Smooth muscle cell of the brain vasculature (primary cell): ENCODE measurements at places on chromosomes 12 and 14.

DNA sequence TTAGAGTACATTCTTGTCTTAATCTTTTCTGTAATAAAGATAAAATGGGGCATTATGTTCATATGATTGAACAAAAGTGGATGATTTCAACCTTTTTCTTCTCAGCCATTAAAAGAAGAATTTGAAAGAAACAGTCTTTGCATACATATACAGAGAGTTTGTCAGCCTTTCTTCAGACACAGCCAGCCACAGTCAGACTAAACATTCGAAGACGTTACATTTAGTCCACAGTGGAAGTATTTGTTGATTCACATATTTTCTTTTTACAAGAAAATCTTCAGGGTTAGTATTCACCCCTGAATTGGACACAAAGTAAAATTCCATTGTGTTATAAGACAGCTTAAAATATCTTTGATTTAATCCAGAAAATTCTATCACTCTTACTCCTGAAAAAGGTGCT is 36.2 kb downstream of the ETV6 start:
- DNase-seq = peak; percentile 3

DNA sequence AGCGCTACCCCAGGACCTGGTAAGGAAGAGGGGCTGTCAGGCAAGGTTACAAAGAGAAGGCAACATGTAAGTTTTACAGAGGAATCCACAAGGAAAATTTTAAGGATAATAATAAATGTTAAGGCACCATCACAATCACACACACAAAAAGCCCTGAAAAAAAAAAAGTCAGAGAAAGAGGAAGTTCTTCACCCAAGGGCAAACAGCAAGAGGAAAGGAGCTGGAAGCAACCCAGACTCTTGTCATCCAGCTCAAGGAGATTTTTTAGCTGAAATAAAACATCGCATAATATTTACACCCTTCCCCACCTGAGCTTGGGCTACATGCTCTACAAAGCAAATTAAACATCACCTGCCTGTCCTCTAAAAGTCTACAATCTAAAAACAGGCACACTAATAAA is 9.5 kb downstream of the SPTB start:
- no peak for DNase-seq

- no peak for DNase-seq
Observed at GRCh38 chr14:71062581-71063303, 155.5 kb downstream of the PCNX1 start.

DNA sequence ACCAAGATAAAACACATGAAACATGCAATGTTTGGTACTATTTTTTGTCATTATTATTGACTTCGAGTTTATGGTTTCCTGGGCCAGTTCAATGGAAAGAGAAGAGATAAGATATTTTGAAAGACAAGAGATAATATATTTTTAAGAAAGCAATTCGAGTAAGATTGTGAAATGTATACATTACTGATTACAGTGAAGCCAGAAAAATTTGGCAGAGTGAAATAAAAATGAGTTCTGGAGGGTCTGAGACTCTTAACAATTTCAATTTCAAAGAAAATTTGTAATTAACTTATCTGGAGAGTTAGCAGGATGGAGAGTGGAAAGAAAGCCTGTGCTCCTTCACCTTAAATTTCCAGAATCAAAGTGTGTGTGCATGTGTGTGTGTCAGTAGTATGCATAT is 17.3 kb downstream of the CCER1 start:
- no peak for DNase-seq

DNA sequence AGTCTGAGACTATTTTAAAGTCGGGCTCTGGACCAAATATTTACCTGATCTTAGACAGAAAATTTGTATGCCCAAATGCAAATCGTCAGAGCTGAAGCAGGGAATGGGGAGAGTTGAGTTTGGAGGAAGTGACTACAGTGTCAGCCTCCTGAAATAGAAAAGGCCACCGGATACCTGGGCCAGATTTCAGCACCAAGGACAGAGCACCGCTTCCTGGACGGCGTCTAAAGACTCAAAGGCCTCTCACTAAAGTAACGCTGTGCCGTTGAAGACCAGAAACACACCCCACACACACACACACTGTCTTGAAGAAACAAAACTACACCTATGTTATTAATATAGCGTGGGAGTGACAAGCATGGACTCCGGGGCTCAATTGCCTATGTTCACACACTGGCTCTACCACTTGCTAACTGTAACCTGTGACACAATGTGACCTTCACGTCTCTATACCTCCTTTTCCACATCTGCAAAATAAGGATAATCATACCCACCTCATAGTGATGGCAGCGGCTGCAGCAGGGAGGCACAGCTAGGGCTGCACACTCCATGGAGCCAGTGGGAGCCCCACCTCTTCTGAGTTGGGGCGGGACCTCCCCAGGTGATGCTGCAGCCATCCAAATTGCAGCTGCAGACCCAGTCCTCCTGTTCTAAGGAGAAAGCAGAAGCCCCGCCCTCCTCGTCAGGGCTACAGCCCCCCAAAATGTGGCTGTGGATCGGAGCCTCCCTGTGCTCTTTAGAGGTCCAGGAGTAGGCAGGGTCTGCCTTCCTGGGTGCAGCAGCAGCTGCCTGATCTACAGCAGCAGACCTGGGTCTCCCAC is 35.6 kb downstream of the KRT76 start:
- DNase-seq = peak; percentile 17

DNA sequence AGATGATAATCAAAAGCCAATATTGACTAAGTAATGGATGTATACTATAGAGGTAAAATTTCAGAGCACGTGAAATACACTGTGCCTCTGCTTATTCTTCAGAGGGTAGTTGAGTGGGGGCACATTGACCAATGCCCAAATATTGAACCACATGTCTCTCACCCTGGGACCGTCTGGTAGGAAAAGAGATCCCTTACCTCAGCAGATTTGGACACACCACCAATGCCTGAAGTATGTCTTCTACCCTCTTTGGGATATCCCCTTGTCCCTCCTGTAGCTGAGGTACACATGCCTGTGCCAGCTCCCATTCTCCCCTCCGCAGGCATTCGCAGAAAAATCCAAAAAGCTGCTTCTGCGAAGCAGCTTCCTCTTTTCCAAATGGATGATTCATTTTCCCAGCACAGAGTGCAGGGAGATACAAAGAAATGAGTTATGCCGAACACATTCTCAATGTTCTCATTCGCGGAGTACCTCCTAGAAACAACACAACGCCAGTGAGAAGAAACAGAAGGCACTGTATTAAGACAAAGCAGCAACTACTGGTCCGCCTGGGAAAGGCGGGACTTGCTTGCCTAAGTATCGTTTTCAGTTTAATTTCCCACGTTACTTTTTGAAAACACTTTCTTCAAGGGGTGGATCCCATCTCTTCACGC is 691 bp downstream of the ZFYVE26 start:
- DNase-seq = no peak

GRCh38 chr12:19299765-19300164 is 139.5 kb upstream of the AEBP2 start:
- no peak for DNase-seq

- no peak for DNase-seq
Observed at GRCh38 chr12:228846-229200, 14.9 kb upstream of the SLC6A12 start.

DNA sequence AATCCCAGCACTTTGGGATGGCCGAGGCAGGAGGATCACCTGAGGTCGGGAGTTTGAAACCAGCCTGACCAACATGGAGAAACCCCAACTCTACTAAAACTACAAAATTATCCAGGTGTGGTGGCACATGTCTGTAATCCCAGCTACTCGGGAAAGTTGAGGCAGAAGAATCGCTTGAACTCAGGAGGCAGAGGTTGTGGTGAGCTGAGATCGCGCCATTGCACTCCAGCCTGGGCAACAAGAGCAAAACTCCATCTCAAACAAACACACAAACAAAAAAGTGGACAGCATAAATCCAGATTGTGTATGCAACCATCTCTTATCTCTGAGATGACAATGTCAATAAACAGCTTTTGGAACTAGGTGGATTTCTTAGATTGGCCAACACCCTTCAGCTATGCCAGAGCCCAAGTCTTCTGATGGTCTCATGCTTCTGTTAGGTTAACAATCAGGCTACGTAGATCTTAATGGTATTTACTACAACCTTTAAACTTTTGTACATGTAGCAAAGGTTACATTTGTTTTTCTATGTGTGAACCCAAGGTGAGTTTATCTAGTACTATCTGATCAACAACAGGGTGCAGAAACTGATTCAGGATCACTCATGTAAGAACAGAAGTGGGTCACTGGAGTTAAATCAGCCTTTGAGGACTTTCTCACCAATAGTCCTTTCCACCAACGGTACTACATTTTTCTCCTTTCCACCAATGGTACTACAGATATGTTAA is 73.7 kb downstream of the DUSP16 start:
- DNase-seq = no peak

DNA sequence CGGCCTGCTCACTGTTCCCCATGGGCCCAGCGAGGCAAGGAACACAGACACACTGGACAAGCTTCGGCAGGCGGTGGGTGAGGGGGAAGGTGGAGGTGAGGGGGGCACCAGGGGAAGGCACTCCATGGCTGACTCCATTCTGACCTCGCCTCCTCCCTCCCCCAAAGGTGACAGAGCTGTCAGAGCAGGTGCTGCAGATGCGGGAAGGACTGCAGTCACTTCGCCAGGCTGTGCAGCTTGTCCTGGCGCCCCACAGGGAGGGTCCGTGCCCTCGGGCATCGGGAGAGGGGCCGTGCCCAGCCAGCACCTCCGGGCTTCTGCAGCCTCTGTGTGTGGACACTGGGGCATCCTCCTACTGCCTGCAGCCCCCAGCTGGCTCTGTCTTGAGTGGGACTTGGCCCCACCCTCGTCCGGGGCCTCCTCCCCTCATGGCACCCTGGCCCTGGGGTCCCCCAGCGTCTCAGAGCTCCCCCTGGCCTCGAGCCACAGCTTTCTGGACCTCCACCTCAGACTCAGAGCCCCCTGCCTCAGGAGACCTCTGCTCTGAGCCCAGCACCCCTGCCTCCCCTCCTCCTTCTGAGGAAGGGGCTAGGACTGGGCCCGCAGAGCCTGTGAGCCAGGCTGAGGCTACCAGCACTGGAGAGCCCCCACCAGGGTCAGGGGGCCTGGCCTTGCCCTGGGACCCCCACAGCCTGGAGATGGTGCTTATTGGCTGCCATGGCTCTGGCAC is 10.6 kb downstream of the MCRS1 start:
- no peak for DNase-seq

GRCh38 chr12:109573914-109574244 is 285 bp downstream of the MVK start:
- no peak for DNase-seq

DNA sequence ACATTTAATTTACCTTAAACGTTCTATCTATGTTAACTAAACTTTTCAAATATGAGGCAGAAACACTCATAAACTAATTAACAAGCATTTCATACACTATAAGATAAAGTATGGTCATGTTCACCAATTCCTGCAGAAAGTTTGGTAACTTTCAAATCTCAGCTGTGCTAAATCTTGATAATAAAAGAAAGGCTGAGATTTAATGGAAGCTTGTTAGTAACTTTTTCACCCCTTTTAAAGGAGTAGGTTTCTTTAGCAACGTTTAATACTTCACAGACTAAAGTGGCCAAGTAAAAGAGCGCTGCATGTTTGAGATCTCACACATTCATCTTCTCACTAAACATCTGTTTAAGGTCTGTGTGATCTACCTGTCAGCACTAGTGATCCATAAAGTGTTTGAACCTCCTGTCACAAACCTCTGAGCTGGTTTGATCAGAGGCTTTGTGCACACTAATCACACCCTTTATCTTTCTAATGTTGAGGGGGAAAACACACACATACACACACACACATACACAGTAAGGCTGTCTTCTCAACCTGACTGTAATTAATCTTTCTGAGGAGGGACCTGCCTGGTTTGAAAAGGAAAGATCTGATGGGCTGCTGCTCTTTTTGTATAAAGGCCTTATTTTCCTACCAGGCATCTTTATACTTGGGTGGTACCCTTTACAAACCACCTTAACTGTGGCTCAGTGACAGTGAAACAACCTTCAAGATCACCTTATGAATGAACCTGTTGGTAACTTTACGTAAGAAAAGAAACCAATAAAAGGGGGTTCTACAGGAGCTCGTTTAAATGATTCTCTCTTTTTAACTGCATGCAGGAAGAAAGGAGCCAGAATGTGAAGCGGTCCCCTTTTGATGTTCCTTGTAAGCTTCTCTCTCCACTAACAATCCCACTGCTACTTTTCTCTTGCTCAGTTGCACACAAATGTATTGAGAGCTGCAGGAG is 244.2 kb downstream of the SOX5 start:
- no peak for DNase-seq

GRCh38 chr12:6214633-6215032 is 14.4 kb downstream of the CD9 start:
- no peak for DNase-seq

DNA sequence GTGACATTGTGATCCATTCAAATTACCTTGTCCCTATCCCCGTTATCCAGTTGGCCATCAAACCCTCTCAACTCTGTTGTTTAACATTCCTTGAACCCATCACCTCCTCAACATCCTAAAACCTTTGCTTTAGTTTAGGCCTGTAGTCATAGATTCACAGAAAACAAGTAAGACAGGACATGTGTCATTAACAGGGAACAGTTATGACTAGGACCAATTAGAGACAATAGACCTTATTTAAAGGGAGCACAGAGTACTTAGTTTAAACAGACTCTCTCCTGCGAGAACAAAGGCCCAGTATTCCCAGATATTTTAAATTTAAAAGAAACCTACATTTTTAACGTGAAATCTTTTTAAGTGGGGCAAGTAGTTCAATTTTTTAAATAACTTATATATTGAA is 20.0 kb upstream of the HELB start:
- DNase-seq = no peak

DNA sequence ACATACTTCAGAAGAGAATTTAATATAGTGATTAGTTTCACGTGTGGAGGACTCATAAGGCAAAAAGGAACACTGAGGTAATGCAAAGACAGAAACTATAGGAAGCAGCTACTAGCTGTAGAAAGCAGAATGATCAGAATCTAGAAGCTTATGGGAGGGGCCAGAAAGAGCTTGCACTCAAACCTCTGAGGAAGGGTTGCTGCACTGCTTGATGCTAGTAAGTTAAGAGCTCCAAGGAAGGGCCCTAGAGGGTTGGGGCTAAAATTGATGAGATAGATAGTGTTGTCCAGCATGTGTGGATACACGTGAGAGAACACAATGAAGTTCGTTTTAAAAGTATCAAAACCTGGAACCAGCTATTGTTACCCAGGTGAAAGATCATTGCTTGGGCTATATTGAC is 311.1 kb downstream of the SLC6A15 start:
- DNase-seq = no peak

- no peak for DNase-seq
Observed at GRCh38 chr12:65414526-65414925, 136.0 kb downstream of the MSRB3 start.

DNA sequence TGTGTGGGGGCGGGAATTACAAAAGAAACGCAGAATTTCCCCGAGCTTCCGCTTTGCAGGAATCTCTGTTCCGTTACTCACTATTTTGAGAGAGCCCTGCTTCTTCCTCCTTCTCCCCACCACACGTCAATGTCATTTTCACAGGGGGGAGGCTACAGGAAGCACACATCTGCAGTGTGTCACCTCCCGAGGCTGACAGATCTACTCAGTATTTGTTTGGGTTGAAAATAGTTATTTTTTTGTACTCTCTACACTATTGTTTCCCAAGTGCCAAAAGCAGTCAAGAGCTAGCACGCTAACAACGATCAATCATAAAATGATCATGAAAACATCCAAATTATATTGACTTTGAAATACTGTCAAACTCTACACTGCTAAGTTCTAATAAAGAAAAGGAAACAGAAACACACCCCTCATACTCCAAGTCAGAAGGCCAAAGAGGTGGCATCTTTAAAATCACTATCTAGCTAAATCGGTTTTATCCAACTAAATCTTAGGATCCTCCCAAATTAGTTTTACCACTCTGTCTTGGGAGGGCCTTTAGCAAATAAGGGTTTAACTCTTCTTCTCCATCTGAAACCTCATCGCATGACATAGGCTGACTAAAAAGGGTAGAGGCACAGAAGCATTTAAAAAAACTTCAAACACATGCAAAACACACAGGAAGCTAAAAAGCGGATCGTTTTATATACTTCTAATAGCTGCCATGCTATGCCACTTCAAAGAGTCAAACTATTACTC is 51.8 kb downstream of the FOXN3 start:
- no peak for DNase-seq
